ENCODE measurements at places on chromosomes 11 and 22. TPM values are rescaled to one million over a fixed set of nuclear protein-coding genes. Genes with fewer than 3 reads are reported as not detected.

- DNase-seq = peak; percentile 53
Measured at GRCh38 chr11:2269601-2270321, 627 bp downstream of the ASCL2 start.

Gene ZW10
- 122 TPM for total RNA-seq

Gene SCGB1D2
- not detected for total RNA-seq

Gene MMP8
- total RNA-seq = not detected

Gene SLC15A3
- 5.9 TPM for total RNA-seq

DNA sequence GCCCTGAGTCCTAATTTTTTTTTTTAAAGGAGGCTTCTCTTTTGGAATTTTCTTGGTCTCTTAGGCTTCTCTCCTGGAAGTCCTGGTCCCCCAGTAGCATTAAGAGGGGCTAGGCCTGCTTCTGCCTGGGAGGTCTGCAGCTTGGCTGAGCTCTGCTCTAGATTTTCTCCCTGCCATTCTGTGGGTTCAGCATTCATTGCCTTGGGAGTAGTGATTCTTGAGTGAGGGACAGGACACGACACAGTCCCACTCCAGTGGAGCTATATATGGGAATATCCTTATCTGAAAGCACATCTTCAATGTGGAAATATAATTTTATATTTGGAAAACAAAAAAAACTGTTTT, 3.7 kb downstream of the IGSF22 start:
- no peak for DNase-seq

DNA sequence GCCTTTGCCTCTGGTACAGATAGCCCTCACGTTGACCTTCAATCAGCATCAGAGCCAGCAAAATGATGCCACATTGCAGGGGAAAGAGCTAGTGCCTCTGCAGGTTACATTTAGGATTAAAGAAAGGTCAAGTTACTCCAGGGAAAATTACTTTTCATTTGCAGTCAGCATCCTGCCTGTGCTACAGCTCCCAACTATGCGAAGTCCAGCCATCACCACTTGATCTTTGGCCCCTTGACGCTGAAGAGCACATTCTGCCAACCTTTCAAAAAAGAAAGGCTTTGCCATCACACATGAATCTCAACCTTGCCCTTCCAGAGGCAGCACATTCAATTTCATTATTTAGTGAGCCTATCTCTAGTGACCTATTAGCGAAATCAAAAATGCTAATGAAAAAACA, 11.3 kb downstream of the FJX1 start:
- no peak for DNase-seq

DNA sequence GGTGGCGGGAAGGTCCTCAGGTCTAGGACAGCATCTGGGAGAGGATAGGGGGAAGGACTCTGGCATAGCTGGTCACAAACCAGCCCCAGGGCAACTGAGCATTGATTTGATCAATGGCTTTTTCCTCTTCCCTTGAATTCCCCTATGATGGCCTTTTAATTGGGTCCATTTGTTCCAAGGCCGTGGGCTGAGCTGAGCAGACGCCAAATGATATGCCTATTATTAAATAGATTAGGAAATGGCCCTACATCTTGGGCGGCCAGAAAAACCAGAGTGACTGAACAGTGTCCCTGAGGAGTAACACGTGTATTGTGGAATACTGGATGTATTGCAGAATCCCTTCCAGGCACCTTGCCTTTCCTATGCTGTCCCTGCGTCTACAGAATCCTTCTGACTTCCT, 26.7 kb upstream of the P2RY6 start:
- no peak for DNase-seq

Gene APOA1
- 3.5 TPM for total RNA-seq

DNA sequence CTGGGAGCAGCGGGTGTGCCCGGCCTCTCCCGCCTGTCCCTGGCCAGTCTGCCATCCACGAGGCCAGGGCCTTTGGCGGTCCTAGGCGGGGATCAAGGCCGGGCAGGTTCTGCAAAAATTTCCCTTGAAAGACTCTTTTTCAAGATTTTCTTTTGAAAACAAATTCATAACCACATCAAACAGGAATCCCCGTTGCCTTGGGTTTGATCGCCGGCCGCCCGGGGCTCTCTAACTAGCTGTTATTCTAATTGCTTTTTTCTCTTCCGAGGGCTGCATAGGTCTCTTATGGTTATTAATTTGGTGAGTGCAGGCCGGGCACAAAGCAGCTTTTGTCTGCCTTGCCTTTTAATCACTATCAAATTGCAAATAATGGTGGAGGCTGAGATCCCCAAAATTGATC, 42.0 kb downstream of the CDKN1C start:
- no peak for DNase-seq

- no peak for DNase-seq
Measured at GRCh38 chr11:9594267-9595046, 21.0 kb downstream of the WEE1 start.

Gene GDPD4
- not detected for total RNA-seq

GRCh38 chr11:43918662-43919061, 23.8 kb upstream of the C11orf96 start:
- DNase-seq = no peak

Gene SLN
- total RNA-seq = 2.3 TPM

DNA sequence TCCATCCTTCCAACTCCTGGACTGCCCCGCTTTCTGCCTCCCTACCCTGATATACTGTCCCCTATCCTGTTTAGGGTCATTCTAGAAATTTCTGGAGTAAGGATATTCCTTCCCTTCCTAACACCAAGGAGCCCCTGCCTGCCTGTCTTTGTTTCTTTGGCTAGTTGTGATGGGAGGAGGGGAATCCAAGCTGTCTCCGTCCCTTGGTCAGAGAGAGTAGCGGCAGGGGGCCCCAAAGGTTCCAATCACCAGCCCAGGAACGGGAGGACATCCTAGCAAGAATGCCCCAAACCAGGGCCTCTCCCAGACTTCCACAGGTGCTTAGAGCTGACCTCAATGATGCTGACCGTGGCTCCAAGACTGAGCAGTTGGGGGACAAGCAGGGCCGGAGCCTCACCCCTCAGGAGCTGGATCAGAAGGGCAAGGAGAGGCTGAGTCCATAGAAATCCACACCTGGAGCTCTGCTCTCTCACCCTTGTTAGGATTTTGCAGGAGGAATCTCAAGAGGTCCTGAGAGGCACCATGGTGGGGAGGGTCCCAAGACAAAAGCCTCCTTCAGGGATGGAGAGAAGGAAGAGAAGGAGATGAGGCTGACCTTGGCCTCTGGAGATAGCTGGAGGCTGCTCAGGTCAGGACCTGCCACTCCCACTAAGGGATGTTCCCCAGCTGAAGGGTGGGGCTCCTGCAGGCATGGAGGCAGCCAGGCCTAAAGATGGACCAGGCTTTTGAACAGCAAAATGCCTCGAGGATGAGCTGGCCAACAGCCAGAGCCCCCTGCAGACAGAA, 13.6 kb downstream of the SLC22A12 start:
- DNase-seq = no peak

Gene NFRKB
- 40.5 TPM for total RNA-seq

Gene C11orf16
- total RNA-seq = not detected

GRCh38 chr11:59413646-59414045, 12.6 kb downstream of the OR5A2 start:
- DNase-seq = no peak

DNA sequence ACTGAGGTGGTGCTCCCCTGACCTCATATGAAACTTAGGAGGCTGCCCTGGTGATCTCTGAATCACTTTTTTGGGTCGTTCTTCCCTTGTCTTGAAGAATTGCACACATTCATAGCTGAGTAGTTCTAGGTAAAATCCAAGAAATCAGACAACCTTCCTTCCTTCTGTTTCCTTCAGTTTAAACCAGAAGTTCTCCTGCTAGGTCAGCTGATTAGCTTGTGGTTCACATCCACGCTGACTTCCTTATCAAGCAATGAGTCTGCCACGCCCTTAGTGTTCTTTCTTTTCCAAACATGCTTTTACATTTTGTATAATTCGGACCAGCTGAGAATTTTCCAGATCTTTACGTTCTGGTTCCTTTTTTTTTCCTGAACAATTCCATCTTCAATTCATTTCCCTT, 892.8 kb downstream of the NTM start:
- DNase-seq = no peak

GRCh38 chr11:70579316-70579955, 181.1 kb downstream of the CTTN start:
- DNase-seq = no peak

GRCh38 chr11:75797792-75798191, 17.2 kb upstream of the UVRAG start:
- no peak for DNase-seq

DNA sequence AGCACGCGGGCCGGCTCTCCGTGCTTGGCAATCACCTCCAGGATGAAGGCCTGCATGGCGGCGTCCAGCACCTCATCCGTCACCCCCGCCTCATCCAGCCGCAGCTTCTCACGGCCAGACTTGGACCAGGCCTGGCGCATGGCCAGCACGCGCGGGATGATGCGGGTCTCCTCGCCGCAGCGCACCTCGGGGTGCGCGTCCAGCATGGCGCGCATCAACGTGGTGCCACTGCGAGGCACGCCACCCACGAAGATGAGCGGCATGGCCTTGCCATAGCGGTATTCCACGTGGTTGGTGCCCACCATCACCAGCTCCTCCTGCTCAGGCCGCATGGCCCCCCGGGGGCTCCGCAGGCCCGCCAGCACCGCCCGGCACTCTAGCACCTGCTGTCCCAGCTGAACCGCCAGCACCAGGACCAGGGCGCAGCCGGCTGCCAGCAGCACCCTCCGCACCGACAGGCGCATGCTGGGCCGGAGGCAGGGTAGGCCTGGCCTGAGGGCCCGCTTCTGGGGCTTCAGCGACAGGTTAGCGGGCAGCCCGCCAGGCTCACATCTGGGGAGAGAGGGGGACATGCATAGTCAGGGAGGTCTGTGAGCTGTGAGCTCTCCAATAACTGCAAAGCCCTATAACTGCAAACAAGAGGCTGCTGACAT, 29.0 kb upstream of the TFIP11 start:
- no peak for DNase-seq

- no peak for DNase-seq
Measured at GRCh38 chr11:31987118-31988005, 103.5 kb upstream of the RCN1 start.

Gene SMIM35
- not detected for total RNA-seq

Gene RAB38
- 1.3 TPM for total RNA-seq

Gene DPAGT1
- 30.6 TPM for total RNA-seq

Gene OR5T1
- total RNA-seq = not detected

DNA sequence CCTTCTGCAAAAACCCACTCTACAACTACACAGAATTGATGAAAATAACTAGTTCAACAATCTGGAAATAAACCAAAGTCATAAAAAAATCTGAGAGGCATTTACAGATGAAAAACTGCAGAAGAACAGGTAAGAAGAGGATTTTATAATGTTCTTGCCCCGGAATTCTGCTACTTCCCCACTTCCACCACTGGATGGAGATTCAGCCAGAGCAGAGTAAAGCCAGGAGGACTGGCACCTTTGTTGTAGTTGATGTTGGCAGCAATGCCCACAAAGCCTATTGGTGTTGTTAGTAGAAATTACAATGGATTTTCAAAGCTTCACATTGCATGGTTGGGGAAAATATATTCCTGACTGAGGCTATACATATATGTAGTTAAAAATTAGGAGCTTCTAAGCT, 640.2 kb downstream of the LRRC4C start:
- no peak for DNase-seq

Gene COMT
- total RNA-seq = 88.9 TPM

DNA sequence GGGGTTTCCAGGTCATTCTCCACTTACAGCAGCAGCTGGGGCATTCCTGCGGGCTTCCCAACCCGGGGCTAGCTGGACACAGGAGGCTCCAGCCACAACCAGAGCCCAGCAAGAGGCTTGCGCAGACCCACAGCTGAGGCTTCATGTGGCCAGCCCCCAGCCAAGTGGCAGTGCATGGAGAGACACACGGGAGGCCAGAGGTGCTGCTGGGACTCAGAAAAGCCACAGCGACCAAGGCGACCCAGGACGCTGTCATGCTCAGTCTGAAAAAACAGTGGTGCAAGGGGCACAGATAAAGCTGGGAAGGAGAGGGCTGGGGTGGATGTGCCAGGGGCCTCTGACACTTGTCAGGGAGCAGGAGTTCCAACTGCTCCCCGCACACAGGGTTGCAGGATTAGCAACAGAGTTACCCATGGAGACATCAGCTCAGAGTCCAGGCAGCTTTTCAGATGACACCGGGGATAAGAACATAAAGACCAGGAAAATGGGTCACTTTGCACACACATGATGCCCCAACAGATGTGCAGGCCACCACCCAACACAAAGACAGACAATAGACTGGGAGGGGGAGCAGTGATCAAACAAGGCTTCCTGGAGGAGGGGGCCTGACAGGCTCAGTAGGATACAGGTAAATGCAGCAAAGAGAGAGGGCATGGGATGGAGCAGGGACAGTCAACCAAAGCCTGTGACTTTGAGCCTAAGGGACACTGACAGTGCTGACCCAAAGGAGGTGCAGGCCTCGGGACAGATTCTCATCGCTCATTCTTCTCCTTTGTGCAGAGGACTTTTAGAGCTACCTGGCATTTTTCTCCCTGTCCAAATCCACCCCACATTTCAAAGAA, 6.9 kb upstream of the NEAT1 start:
- DNase-seq = peak; percentile 25

Gene MED17
- total RNA-seq = 35.1 TPM

- no peak for DNase-seq
Measured at GRCh38 chr11:130600616-130601015, 152.2 kb downstream of the ADAMTS15 start.

GRCh38 chr11:86639137-86639536, 33.3 kb downstream of the ME3 start:
- DNase-seq = no peak

DNA sequence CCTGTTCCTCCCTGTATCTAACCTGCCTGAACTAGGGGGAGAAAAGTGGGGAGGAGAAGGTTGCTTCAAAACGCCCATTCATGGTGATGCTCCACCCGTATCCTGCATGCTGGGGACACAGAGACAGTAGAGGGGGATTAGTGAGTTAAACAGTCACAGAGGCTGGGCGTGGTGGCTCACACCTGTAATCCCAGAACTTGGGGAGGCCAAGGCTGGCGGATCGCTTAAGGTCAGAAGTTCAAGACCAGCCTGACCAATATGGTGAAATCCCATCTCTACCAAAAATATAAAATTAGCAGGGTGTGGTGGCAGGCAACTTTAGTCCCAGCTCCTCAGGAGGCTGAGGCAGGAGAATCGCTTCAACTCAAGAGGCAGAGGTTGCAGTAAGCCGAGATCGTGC, 1.8 kb upstream of the DENND5A start:
- DNase-seq = no peak

GRCh38 chr11:69647390-69647748, 6.4 kb downstream of the CCND1 start:
- no peak for DNase-seq

- no peak for DNase-seq
Measured at GRCh38 chr22:39214006-39214382, 30.8 kb downstream of the PDGFB start.
